ENCODE measurements at places on chromosomes 3 and 15.

- no peak for DNase-seq
These were observed 130.9 kb upstream of the CTDSPL start for GRCh38 chr3:37730825-37731224.

GRCh38 chr3:148742118-148742517 lies 44.4 kb downstream of the AGTR1 start:
- no peak for DNase-seq

DNA sequence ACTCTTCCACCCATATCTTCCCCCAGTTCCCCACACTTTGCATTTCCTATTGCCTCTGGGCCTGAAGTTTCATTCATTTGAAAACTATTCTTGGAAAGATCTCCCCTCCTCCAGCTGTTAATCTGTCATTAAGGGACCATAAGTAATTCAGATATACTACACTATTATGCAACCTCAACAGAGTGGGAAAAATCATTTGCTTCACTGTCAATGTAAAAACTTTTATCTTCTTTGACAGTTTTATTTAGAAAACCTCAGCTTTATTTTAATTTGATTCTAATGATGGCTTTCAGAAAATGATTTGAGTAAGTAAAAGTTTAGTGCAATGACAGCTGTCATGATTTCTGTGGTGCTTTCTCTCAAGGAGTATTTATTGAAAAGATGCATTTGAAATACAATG lies 435.3 kb upstream of the KCNMB2 start:
- no peak for DNase-seq

GRCh38 chr3:127144631-127145030 lies 48.3 kb upstream of the PRR23E start:
- no peak for DNase-seq

DNA sequence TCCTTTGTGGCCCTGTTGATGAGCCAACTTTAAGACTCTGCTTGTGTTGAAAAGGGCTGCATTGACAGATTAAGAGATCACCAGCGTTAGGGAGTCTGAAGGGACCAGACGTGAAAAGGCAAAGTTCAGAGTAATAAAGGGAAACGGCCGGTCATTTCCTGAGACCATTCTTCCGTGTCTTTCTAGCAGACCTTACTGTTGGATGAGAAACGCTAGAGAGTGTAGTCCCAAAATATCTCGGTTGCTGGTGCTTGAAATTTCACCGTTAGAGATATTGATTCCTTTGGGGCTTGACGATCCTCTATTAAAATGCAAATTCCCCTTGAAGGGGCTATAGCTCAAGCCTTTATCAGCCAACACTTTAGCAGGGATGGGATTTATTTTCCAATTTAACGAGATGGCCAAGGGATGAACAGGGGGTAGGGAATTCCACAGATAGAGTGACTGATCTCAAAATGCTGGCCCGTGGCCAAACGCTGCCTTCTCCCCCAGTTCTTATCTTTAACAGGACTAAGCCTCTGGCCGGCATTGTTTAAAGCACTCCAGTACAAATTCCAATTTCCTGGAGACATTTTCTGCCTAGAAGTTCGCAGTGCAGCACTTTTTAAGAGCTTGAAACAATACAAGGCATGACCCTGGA lies 250.4 kb downstream of the TJP1 start:
- DNase-seq, result no peak

GRCh38 chr3:5275529-5275928 lies 88.0 kb downstream of the EDEM1 start:
- DNase-seq, result no peak

DNA sequence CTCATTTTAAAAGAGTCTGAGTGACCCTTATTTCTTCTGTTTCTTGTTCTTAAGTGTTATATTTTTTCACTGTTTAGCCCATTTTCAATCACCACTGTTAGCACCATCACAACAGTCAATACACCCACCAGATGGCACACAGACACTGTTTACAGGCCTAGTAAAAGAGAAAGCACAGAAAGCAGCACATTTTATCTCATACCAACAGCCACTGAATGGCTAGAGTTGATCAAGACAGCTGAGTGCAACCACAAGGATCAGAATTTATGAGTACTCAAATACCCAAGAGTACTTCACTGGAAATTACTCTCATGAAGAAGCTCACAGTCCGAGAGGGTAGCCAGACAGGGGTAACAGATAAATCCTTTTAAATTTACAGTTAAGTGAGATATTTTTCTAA lies 127.0 kb downstream of the TFDP2 start:
- DNase-seq, result peak; percentile 79

DNA sequence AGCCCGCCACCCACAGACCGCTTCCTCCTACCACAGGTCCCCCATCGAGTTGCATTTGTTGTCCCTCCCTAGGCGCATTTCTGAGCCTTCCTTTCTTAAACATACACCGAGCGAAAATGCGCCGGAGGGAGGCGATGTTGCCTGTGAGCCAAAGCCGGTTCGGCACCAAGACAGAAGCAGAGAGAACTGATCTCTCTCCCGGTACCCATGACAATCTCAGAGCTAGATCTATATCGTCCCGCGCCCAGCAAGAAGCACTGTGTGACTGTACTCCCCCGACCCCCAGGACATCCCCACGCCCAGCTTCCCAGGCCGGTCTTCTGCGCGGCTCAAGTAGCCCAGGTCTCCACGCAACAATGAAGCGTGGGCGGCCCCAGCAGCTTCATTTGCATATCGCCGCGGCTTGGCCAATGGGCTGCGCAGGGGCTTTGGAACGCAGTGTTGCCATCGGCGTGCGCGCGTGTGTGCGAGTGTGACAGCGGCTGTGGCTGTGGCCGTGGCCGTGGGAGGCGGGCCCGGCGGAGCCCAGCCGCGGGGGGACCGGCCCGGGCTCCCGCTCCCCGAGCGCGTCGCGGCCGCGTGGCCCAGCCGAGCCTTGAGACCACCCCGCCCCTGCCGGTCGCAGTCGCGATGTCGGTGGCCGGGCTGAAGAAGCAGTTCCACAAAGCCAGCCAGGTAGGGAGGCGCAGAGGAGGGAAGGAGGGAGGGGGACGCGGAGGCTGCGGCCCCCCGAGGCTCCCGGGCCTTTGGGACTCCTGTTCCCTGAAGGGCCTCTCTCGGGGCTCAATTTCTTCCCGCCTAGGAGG lies at the start of gene SH3GL3:
Gene SH3GL3 (plus strand): TSS at position 438 of the 806 bp plus-strand sequence. CDS start 193 bp downstream, at position 631.
- no peak for DNase-seq

DNA sequence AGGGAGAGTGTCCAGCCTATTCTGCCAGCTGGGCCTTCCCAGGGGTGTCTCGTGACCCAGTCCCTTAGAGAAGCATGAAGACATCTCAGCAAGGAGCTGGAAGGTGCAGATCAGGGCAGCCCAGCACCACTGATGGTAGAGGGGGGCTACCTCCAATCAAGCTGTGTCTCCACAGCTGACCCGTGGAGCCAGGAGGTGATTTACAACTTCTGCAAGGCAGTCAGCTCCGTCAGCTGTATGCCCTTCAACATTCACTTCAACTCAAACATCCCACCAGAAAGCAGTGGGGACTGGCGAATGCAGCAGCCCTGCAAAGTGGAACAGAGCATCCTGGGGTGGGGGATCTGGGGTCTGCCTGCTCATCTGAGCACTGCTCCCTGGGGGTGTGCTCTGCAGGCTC lies 32.6 kb upstream of the FRG2C start:
- no peak for DNase-seq

Data from OCI-LY7 (cell line).